ENCODE measurements at places on chromosomes 11 and 22.

DNA sequence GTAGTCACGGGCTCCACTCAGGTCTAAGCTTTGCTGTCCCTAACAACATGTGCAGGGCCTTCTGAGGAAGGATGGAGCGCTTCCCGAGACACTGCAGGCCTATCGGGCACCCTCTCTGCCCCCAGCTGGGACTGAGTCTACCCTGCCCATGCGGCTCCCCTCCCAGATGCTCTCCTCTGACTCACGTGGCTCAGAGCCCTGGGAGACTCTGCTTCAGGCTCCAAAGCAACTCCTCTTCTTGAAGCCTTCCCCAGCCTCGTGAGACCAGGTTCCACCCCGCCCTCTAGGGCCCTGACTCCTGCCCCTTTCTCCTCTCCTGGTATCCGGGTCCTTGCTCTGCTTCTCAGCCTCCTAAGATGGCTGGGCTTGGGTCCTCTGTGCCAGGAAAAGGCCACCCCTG, 28.4 kb upstream of the ARFGAP3 start:
- DNase-seq, result no peak

GRCh38 chr11:68994161-68994893, 13.5 kb upstream of the MRGPRD start:
- DNase-seq, result no peak

DNA sequence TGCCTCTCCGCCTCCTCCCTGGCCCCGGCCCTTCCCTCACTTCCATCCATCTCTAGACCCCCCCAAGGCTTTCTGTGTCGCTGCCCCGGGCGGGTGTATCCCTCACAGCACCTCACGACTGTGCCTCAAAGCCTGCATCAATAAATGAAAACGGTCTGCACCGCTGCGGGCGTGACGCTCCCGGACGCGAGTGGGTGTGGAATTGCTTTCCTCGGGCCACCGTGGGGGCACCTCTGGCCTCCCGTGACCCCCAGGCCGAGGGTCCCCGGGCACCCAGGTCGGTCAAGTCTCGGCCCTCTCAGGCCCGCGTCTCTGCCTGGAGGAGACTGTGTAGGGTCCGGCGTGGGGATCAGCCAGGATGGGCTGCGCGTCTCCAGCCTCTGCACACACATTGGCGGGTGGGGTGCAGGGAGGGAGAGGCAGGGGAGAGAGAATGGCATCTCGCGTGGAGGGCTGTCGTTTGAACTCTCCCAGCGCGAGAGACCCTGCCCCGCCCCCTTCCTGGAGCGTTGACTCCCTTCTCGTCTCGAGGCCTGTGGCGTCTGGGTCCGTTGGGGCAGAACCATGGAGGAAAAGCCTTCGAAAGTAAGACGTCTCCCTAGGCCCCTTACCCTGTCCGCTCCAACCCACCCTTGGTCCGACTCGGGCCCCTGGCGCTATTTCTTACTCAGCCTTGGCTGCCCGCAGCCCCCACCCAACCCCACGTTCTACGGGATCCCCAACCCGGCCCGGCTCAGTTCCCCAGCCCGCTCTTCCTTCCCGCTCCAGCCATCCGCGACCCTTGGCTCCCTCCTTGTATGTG, at the start of gene CATSPERZ:
Gene CATSPERZ, plus strand, starts transcription at position 512 of the 802 bp plus-strand sequence. Its CDS starts 53 bp downstream, at position 565.
- no peak for DNase-seq

DNA sequence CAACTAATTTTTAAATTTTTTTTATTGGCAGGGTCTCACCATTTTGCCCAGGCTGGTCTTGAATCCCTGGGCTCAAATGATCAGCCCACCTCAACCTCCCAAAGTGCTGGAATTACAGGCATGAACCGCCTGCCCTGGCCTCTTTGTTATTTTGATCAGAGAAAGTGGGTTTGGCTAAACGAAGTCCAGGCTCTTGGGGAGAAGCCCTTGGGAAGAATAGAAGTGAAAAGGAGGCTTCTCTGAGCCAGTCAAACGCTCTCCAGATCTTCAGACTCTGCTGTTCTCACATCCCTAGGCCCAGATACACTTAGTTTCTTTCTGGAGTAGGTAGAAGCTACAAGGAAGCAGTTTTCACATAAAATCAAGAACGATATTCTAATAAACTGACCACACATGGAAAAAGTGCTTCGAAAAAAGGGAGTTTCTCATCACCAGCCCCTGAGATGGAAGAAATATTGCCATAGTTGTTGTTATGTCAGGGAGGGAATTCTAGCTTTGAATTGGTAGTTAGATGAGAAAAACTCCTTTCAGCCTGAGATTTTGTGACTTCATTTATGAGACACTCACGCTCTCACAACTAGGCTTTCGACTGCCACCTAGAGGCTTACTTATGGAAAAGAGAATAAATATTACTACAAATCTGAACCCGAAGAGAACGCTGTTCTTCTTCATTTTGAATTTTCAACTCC, 41.7 kb upstream of the AQP11 start:
- no peak for DNase-seq

DNA sequence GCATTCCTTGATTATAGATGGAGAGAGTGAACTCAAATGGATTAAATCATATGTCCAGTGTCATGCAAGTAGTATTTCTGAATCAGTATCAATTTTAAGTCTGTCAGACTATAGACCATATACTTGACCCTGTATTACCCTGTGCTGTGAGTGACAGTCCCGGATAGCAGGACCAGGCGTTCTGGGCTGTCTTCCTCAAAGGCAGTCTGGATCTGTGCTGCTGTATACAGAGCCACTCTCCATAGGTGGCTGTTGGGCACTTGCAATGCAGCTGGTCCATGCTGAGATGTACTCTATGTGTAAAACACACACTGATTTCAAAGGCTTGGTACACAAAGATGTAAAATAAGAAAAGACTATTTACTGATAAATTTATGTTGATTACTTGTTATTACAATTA, 294.3 kb downstream of the OPCML start:
- DNase-seq, result no peak
